ENCODE measurements at places on chromosomes 6 and 20. TPM values are rescaled to one million over a fixed set of nuclear protein-coding genes. Genes with fewer than 3 reads are reported as not detected.

GRCh38 chr20:59836767-59837166, 96.7 kb downstream of the SYCP2 start:
- DNase-seq, result no peak

DNA sequence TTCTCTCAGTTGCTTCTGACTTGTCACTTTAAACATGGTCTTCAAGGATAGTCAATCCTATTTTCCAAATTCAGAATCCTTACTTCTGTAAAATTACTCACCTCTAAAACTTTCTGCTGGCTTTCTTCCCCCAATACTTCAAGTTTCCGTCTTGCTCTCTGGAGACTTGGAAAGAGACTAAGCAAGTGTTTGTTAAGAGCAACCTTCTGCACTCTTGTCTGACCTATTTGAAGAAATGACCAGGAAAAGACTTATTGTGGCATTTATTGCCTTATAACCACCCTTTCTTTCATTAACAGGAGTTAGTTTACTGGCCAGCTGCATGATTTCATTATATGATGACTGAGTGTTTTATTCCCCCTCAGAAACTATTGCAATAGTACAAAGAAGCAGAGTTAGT, 181.0 kb downstream of the TBC1D7 start:
- no peak for DNase-seq

DNA sequence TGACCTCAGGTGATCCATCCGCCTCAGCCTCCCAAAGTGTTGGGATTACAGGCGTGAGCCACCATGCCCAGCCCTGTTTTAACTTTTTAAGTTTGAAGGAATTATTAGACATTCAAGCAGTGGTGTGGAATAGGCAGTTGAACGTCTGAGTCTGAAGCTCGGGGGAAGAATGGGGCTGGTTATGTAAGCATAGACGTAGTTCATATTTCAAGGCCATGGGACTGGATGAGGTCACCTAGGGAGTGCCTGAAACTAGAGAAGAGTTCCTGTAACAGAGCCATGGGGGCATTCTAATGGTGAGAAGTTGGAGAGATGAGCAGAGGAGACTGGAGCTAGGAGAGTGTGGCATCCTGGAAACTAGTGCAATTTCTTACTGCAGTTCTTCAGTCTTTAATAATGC, 6.4 kb downstream of the CDKAL1 start:
- DNase-seq, result no peak

DNA sequence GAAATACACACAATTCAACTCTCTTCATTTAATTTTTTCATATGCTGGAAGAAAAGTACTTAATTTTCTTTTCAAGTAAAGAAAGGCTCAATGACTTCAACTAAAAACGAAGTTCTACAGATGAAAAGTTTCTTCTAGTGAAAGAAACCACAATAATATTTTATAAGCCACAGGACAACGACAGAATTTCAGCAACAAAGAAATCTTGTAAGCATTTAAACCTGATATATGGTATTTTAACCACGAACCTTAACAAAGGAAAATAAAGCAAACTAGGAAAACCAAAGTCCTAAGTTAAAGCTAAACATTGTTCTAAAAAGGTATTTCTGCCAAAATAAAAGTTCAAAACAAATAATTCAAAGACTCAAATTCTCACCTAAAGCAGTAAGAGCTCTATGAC, 24.6 kb upstream of the DST start:
- DNase-seq, result no peak

GRCh38 chr6:116051244-116051643, 9.4 kb downstream of the FRK start:
- no peak for DNase-seq

GRCh38 chr6:17015144-17015543, 86.7 kb upstream of the STMND1 start:
- no peak for DNase-seq

- DNase-seq, result no peak
Observed at GRCh38 chr6:161038229-161039031, 46.9 kb downstream of the MAP3K4 start.

GRCh38 chr20:58567437-58567836, 52.2 kb upstream of the APCDD1L start:
- DNase-seq, result peak; percentile 73

DNA sequence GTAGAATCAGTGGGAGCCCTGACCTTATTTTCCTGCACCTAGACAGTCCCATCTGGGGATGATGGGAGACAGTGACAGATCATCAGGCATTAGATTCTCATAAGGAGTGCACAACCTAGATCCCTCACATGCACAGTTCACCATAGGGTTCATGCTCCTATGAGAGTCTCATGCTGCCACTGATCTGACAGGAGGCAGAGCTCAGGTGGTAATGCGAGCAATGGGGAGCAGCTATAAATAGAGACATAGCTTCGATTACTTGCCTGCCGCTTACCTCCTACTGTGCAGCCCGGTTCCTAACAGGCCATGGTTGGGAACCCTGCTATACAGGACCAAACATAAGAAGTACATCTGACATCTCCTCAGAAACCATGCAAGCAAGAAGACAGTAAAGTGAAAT, 31.5 kb upstream of the ASF1A start:
- no peak for DNase-seq

DNA sequence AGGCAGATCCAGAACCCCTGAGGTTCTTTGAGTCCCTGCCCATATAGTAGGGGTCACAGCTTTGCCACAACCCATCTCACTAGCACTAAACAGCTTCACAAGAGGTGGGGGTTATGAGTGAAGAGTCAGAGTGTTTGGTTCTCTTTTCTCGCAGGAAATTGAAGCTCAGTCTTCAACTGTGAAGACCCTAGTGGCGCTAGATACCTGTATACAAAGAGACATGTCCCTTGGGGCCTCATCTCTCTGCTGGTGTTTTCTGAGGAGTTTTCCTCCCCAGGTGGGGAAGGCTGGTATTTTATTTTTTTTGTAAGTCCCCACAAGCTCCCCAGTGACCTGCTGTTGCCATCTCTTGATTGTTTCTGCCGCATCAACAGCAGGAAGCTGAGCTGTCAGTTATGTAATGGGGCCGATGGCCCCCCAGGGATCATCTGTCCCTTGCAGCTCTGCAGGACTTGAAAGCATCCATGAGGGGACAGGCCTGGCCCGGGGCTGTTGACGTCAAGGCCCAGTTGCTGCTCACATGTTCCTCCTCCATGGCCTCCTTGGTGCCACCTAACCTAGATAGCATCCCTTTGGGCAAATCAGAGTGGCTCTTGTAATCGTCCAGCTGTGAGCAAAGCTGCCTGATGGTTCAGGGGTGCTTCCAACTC, 23.1 kb downstream of the STK35 start:
- DNase-seq, result no peak

- no peak for DNase-seq
Observed at GRCh38 chr6:110548110-110548847, 71.9 kb upstream of the SLC22A16 start.

DNA sequence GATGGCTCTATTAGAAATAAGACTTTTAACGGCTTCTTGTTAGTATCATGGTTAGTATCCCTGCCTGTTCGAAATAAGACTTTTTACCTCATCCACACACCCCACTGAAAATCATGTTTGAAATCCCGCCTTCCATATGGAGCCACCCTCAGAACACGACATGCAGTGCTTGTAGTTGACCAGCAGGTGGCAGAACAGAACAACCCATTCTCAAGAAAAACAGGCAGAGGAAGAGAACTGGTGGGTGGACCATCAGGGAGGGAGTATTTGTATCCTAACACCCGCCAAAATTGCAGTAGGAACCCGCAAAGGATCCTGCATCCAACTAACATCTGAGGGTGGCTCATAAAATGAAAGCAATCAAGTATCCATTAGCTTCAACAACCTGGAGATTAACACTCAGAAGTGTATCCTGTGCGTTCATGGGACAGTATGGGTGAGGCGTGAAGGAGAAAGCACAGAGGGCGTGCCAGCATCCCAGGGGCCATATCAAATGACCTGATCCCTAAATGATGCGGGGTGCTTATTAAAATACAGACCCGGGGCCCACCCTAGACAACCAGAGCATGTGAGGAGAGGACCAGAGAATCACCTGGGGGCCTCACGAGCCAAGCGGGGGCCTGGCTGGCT, 89.6 kb upstream of the NHSL1 start:
- no peak for DNase-seq

GRCh38 chr20:34164381-34164984, 52.4 kb upstream of the EIF2S2 start:
- DNase-seq, result no peak

- no peak for DNase-seq
Observed at GRCh38 chr6:2026133-2026532, 219.3 kb downstream of the GMDS start.

GRCh38 chr20:50731930-50732690, 730 bp downstream of the PARD6B start:
- DNase-seq, result no peak

GRCh38 chr6:130717657-130718056, 109.5 kb upstream of the SMLR1 start:
- no peak for DNase-seq

- no peak for DNase-seq
Observed at GRCh38 chr20:17227669-17228623, 1.1 kb downstream of the PCSK2 start.

- no peak for DNase-seq
Observed at GRCh38 chr20:36120241-36120640, 34.3 kb upstream of the EPB41L1 start.

DNA sequence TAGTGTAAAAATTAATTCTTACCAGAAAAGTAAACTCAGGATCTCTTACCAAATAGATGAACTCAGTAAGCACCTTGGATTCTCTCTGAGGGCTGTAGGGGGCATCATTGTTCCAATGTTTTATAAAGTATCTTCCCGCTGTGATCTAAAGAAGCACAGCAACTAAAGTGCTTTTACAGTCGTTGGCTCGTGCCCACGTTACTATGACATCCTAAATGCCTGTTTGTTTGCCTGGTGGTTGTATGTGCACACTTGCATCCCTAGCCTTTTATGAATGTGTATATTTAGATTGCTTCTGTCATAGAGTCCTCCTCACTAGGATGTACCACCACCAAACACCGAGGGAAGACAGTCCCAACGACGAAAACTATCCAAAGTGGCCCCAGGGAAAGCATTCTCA, 34.5 kb downstream of the SLX4IP start:
- DNase-seq, result no peak

GRCh38 chr6:22328474-22328873, 31.6 kb upstream of the PRL start:
- DNase-seq, result no peak

GRCh38 chr20:23451956-23452487, 654 bp downstream of the CST11 start:
- no peak for DNase-seq

GRCh38 chr6:5705252-5705651, 301.5 kb downstream of the NRN1 start:
- DNase-seq, result no peak

GRCh38 chr6:136426627-136427377, 123.4 kb downstream of the MAP7 start:
- no peak for DNase-seq

- no peak for DNase-seq
Observed at GRCh38 chr20:51372966-51373365, 169.6 kb downstream of the NFATC2 start.

GRCh38 chr6:163904186-163904585, 489.7 kb downstream of the QKI start:
- DNase-seq, result no peak

GRCh38 chr6:125637207-125637606, 112.2 kb upstream of the HEY2 start:
- no peak for DNase-seq

DNA sequence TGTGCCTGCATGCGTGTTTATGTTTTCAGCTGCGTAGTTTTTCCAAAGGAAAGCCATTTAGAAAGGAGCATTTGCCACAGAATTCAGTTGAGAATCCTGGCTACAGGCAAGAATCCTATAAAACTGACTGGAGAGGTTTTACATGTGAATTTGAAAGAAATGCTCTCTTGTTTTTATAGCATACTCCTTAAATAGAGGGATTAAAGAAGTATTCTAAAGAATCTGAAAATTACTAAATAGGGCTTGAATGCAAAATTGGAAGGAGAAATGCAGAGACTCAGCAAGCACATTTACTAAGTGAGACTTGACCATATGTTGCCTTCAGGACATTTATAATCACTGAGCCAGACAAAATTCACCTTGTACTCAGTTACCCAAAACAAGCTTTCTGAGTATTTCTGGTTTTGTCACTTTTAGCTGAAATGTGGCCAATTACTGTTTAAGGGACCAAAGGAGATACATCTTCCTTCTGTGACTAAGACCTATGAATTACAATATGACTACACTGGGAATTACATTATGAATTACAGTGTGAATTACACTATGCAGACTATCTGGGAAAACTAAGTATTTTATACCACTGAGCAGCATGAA, 107.4 kb upstream of the ASCC3 start:
- DNase-seq, result no peak

GRCh38 chr20:25146976-25147375, 48.5 kb upstream of the ENTPD6 start:
- no peak for DNase-seq

GRCh38 chr6:144305985-144306384, 20.9 kb downstream of the UTRN start:
- no peak for DNase-seq

DNA sequence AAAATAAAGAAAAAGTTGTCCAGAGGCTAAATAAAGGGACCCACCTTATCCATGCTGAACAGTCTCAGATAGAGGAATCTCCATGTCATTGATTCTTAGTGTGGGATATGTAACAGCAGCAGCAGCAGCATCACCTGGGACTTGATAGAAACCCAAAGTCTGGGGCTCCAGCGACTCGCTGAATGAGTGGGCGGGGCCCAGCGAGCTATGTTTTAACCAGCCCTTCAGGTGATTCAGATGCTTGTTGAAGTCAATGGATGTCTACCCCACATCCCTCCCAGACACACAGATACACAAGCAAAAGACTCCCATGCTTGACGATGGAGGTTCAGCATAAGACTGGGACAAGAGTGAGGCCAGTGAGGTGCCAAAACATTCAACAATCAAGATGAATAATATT, 298.6 kb downstream of the UBE3D start:
- no peak for DNase-seq

The TRIM31 gene
- not detected for total RNA-seq

The APOM gene
- 0.85 TPM for total RNA-seq

The HLA-DPB1 gene
- 2.9 TPM for total RNA-seq

The PHIP gene
- 18.2 TPM for total RNA-seq

The SALL4 gene
- total RNA-seq, result 0.68 TPM

The C6orf58 gene
- total RNA-seq, result not detected

The CRISP2 gene
- not detected for total RNA-seq

The C4B gene
- 7.3 TPM for total RNA-seq

The SMIM8 gene
- 9.6 TPM for total RNA-seq

The LY6G6D gene
- not detected for total RNA-seq

The THBS2 gene
- total RNA-seq, result 1,906 TPM

The TENT5A gene
- total RNA-seq, result 27.9 TPM
